ENCODE measurements at places on chromosomes 12 and 14.

GRCh38 chr14:93112891-93113677 lies 2.6 kb downstream of the ITPK1 start:
- H3K27ac ChIP-seq, result peak overlapping the region; percentile 96
- H3K36me3 ChIP-seq, result no peaks in the 10 kb centered on the region
- H3K4me3 ChIP-seq, result no peak overlapping the region
- H3K4me1 ChIP-seq, result peaks cover 4% of the 10 kb centered on the region
- H3K27me3 ChIP-seq, result no peaks in the 10 kb centered on the region

DNA sequence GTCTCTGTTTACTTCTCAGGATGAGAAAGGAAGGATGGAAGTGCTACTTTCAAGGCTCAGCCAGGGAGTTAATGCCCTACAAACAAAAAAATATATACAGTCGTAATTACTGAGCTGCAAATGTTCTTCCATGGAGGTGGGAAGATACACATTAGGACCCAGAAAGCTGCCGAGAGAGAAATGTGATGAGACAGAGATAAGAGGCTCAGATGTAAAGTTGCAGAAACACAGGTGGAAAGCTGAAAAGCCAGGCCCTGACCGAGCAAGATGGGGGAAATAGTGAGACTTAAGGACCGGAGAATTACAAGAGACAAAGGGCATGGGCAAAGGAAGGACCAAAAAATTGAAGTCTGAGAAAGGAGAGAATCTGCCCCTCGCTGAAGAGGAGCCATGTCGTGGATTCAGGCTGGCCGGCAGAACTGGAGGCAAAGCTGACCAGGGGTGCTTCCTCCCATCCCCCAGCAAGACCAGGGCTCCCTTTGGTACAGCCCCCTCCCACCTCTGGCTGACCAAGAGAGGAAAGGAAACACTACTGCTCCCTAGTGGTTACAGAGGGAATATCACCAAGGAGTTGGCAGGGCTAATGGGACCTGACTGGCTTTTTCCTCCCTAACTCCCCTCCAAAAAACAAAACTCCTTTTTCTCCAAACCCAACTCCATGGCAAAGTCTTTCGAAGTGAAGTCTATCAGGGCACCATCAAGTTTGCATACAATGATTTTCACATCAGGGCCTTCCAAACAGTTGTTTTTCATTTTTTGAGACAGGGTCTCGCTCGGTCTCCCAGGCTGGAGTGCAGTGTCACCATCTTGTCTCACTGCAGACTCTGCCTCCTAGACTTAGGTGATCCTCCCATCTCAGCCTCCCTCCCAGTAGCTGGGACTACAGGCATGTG lies 12.1 kb downstream of the ZFHX2 start:
- DNase-seq, result no peak
- H3K27ac ChIP-seq, result no peak overlapping the region
- H3K27me3 ChIP-seq, result no peaks in the 10 kb centered on the region
- no peaks in the 10 kb centered on the region for H3K36me3 ChIP-seq
- H3K4me1 ChIP-seq, result peaks cover 11% of the 10 kb centered on the region
- no peak overlapping the region for H3K4me3 ChIP-seq

GRCh38 chr12:27006797-27007467 lies 7.3 kb downstream of the TM7SF3 start:
- no peaks in the 10 kb centered on the region for H3K36me3 ChIP-seq
- no peak overlapping the region for H3K27ac ChIP-seq
- no peaks in the 10 kb centered on the region for H3K27me3 ChIP-seq
- no peak for DNase-seq
- no peak overlapping the region for H3K4me3 ChIP-seq

- DNase-seq, result no peak
- H3K27ac ChIP-seq, result no peak overlapping the region
- H3K4me1 ChIP-seq, result peaks cover 7% of the 10 kb centered on the region
- no peaks in the 10 kb centered on the region for H3K36me3 ChIP-seq
- no peak overlapping the region for H3K4me3 ChIP-seq
These were observed 186.9 kb downstream of the ALX1 start for GRCh38 chr12:85466890-85467289.

Measured in transverse colon (tissue), 4 donors.